Iris pigment epithelial cell (primary cell): ENCODE measurements at places on chromosomes 5 and 9.

DNA sequence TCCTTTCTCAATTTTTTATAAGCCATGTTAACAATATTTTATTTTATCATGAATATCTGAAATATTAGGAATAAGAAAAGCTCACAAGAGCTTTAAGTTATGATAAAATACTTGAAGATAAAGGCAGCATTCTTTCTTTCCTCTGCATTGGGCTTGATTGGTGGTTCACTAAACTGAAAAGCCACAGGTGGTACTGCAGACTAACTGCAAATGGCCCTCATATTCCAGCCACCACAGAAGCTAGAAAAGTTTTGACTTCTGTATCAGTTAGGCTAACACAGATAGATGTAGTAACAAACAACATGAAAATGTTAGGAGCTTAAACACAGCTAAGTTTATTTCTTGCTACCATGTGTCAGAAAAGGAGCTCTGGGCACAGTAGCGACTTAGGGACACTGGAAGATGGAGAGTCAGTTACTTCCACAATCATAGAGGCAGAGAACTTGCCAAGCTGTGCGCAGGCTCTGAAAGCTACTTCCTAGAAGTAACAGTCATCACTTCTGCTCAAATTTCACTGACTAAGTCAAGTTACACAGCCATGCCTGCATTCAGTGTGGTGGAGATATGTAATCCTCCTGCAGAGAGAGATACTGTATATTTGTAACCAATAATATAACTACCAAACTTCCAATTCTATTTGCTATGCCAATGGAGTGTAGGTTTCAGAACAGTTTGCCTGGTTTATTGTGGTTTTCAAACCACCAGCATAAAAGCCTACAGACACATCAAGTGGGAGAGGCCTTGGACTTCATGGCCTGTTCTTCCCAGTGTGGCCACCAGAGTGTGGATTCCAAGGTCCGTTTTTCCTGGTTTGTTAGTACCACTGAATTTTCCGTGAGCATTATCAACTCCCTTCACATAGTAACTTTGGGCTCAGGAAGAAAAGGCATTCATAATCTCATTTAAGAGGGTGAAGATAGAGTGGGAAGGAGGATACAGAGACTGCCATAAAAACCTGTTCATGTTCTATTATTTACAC lies 268.3 kb downstream of the PJA2 start:
- peak; percentile 69 for DNase-seq

GRCh38 chr5:130995851-130996250 lies 169.2 kb downstream of the HINT1 start:
- DNase-seq: no peak

DNA sequence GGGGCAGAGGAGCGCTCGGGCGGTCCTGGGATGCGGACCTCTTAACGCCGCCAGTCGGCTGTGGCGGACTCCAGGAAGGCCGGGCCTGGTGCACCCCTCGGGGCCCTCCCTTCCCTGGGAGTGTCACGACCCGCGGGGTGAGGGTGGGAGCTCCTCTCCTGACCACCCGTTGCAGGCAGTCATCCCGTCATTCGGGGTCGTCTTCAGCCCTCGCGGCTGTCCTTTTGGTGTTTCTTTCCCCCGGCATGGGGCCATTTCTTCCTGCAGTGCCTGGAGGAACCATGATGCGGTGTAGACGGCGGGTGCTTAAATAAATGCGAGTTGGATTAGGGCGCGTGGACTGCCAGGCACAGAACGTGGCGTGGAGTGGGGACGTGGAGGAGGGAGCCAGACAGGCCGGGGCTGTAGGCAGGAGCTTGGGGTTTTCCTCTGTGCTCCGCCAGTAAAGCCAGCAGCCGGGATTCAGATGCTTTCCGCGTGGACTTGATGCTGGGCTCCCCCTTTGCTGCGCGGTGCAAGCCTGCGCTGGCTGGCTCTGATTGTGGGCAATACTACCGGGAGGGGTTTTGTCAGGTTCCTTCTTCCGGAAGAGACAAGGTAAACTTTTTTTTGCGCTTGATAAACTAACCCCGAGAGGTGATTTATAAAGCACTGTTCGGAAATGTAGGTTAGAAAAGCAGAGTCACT lies 868 bp downstream of the KDM4C start:
- peak; percentile 68 for DNase-seq

DNA sequence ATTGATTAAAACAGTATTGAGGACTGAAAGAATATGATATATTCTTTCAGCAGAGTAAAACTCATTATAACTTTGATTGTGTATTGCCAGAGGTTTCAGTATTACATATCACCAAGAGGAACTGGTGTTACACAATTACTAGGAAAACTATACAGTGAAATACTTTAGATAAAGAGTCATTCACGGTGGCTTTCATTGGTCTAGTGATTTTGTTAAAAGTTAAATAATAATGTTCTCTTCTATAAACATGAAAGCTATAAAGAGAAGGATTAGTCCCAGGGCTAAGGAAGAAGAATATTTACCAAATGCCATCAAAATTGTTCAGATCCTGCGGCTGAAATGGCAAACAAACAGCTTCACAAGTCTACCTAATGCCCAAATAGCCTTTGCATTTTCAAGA lies 306.2 kb downstream of the SEMA5A start:
- peak; percentile 56 for DNase-seq

DNA sequence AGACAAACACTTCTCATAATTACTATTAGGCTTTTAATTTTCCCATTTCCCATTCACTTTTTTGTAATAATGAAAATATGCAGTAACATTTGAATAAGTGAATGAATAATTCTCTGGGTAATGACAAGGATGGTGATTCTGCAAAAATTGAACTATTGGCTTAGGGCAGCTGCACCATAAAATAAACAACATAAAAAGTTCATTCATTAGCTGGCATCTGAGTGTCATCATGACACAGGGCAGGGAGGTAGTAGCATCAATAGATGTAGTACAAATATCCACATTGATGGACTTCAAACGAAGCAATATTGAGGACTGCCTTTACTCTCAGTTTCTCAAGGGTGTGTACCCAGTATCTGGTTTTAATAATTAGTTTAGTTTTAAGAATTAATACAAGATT lies 4.9 kb downstream of the MEGF10 start:
- DNase-seq: no peak

GRCh38 chr5:71757590-71758543 lies 38.8 kb downstream of the CARTPT start:
- peak; percentile 81 for DNase-seq

DNA sequence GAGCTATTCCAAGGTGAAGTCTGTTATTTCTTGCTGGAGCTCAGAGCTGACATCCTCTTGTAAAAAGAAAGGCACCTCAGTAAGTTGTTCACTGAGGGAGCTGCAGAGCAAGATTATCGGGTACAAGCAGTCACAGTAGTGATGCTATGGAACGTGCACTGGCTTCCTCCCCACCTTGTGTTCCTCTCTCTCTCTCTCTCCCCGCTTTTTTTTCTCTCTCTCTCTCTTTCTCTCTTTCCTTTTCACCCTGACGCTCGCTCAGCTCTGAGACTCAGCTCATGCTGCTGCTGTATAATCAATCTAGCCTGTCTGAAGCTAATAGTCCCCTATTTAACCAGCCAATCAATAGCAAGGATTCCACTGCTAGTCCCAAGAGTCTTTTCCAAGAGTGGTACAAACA lies 587.6 kb upstream of the CDH18 start:
- DNase-seq: no peak

DNA sequence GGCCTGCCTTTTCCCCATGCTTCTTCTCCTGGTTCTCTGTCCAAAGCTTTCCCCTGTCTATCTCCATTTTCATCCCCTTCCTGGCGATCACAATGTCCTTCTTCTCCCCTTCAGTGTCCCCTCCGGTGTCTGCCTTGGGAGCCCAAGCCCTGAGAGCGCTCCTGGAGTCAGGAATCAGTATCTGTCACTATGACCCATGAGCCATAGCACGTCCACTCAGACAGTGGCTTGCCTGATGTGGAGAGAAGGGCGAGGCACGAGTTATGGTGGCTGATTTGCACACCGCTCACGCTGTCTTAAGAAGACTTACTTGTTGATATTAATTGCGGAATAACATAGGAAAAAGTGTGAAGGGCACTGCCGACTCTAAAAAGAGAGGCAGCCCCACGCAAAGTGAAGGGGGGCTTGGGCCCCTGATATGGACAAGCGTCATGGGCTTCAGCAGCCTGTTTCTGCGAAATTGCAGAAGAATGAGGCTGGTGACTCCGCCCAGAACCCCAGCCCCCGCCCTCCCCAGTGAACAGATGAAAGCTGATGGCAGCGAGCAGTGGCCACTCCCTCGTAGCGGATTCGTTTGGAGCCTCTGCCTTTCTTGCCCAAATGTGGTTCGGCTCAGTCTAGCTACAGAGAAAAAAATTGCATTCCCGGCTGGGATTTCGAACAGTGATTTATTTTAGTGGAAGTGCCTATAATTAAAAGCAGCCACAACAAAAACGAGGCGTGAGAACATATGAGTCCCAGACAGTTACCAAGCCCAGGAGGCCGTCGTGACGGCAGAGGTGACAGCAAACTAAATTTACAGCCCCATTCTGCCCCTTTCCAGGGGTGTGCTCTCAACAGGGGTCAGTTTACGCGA lies 149.8 kb downstream of the ICE1 start:
- no peak for DNase-seq

DNA sequence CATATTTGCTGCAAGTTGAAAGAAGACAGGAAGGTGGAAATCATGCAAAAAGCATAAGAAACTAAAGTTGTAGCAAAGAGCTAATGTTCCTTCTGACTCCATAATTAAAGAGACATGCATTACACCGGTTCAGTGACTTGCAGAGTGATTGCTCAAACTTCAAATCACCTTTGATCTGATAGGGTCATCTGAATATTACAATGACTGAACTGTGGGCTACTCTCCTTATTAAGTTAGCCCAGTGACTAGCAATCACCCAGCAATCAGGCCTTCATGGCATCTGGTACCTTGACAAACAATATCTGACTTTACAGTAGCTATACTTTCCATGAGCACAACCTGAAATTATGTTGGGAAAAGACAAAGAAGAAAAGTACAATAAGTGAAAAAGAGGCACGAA lies 84.9 kb downstream of the NREP start:
- DNase-seq: no peak

- DNase-seq: no peak
Observed at GRCh38 chr5:157518963-157519362, 56.6 kb downstream of the ADAM19 start.

- DNase-seq: peak; percentile 85
Observed at GRCh38 chr9:110886832-110887231, 151.4 kb downstream of the LPAR1 start.

GRCh38 chr5:10800852-10801251 lies 39.8 kb upstream of the DAP start:
- no peak for DNase-seq

- no peak for DNase-seq
Observed at GRCh38 chr5:2898661-2899060, 147.2 kb upstream of the IRX2 start.

GRCh38 chr9:72930828-72931227 lies 22.0 kb downstream of the ALDH1A1 start:
- DNase-seq: no peak

- no peak for DNase-seq
Observed at GRCh38 chr9:93861736-93862358, 93.3 kb downstream of the BARX1 start.

DNA sequence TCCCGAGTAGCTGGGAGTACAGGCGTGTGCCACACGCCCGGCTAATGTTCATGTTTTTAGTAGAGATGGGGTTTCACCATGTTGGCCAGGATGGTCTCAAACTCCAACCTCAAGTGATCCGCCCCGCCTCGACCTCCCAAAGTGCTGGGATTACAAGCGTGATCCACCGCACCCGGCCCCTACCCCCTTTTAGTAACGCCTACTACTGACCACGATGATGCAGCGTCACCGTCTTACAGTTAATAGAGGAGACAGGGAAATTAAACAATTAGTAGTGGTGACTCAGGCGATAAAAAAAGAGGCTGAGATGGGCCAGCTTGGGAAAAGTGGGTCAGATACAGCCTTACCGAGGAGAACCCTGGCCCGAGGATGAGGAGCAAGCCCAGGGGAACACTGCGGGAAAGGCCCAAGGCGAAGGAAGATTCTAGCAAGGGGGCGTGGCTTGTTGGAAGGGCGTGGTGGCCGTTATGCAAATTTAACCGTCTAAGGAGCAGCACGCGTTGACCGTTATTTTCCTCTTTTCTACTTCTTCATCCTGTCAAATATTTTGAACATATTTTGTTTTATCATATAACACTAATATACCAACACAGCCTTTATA lies 1.6 kb upstream of the SETX start:
- DNase-seq: no peak

DNA sequence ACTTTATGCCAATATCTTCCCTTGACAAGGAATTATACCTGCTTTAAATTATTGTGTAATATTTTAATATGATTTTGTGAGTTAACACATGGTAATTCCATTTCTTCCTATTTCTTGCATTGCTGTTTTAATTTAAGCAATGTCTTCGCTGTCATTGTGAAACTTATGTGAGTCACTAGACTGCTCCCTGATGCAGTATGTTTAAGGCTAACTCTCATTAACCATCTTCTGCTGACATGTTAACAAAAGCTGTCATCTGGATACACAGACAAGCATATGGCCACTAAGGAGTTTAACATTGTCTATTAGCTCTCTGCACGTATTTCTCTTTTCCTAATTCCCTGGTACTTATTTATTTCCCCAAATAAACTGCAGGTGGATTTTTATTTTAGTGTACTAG lies 980.8 kb upstream of the CTNND2 start:
- no peak for DNase-seq

GRCh38 chr9:14405176-14405706 lies 91.3 kb upstream of the NFIB start:
- DNase-seq: no peak

- DNase-seq: no peak
Observed at GRCh38 chr5:134250949-134251348, 25.1 kb upstream of the PPP2CA start.

DNA sequence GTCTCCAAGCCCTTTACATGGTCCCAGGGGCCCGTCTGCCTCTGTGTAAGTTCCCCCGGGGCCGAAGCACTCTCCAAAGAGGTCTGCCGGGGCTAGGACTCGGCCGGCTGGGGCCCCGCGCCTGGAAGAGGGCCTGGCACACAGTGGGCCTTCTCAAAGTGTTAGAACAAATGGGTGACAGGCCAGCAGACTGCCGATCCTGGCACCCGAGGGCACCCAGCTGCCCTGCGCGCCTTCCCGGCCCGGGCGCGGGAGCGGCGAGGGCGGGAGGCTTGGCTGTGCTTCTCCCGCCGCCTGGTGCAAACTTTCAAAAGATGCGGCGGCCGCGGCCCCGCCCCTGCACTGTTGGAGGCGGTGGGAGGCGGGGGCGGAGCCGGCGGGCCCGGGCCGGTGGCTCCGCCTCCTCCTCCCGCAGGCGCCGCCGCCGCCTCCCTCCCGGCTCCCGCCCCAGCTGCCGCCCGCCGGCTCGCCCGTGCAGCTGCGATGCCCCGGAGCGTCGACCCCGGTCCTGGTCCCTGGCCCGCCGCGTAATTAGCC lies at the start of gene NEURL1B:
Gene NEURL1B (plus strand): TSS at position 442 of the 537 bp plus-strand sequence. CDS start 144 bp downstream, outside the sequence.
- DNase-seq: peak; percentile 42

- DNase-seq: no peak
Observed at GRCh38 chr5:177354711-177355110, 3.0 kb upstream of the RGS14 start.

GRCh38 chr5:138705007-138705406 lies 48.2 kb upstream of the CTNNA1 start:
- DNase-seq: no peak

- peak; percentile 31 for DNase-seq
Observed at GRCh38 chr5:160390787-160391696, 8.8 kb downstream of the FAM200C start.
